Mesenteric fat pad (tissue), 1 donor: ENCODE measurements at places on chromosomes 16 and 17.

DNA sequence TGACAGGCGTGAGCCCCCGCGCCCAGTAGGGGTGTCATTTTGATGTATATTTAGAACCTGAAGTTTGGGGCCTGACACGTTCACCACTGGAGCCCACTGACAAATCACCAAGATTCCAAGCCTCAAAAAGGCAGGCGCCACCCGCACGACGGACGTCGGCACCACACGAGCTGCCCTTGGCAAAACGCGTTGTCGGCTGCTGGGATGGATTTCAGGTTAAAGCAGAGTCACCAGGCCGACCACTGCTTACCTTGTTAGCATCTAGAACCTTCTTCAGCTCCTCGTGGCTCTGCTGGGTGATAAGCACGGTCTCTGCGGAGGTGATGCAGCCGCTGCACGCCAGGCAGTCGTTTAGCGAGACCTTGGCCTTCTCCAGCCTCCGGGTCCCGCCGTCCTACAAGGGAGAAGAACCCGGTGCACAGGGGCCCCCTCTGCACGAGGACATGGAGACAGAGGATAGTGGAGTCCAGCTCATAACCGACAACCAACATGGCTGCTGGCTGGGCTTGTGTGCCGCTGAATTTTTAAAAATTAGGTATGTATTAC, 3.8 kb downstream of the CIAO3 start:
- DNase-seq: no peak

DNA sequence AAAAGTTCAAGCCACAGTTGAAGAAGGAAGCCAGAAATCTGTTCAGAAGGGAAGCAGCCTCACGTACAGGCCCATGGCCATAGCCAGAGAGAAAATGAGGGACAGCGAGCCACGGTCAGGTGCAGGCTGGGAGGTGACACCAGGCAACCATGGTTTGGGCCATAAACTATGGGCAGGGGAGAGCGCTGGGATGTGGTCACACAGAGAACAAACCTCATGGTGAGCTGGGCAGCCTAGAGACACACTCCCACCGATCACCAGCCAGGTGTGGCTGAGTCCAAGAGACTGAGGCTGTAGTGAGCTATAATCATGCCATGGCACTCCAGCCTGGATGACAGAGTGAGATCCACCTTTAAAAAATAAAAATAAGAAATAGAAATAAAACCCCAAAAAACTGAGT, 76.5 kb downstream of the NETO2 start:
- DNase-seq: peak; percentile 30

DNA sequence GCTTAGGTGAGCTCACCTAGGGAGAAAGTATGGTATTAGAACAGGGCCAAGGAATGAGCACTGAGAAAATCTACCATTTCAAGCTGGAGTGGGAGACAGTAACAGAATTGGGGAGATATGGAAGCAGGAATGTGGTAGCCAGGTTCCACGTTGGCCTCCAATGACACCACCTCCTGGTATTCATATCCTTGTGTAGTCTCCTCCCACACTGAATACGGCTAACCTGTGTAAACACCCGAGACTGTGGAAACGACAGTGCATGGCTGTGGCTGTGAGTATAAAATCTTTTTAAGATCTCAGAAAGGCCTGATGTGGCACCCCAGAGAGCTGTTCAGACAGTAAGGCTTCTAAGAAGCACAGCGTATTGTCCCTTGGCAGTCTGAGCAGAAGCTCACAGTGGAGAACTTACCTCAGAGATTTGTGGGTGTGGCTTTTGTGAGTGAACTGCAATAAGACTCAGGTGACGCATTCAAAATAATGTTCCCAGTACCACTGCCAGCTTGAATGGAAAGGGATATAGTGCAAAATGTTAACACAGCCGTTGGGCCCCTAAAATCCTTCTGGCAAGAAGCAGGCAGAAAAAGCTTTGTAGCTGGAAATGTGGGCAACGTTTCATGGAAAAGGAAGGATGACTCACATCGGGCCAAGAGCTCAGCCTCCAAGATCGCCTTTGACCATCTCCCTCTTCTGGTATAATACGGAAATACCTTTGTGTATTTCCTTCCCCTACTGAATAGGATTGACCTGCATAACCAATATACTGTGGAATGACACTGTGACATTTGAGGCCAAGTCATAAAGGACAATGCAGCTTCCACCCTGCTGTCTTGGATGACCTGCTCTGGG, 14.4 kb downstream of the SDR42E1 start:
- no peak for DNase-seq

- DNase-seq: no peak
These were observed 110.3 kb downstream of the C16orf95 start for GRCh38 chr16:87206646-87207451.

GRCh38 chr17:13008461-13008860, 9.4 kb downstream of the ELAC2 start:
- peak; percentile 20 for DNase-seq

- DNase-seq: no peak
These were observed 7.2 kb upstream of the TBKBP1 start for GRCh38 chr17:47686664-47687327.
